ENCODE measurements at places on chromosomes 3 and 15.

- DNase-seq: no peak
Observed at GRCh38 chr3:196694202-196694638, 17.8 kb downstream of the CEP19 start.

- no peak for DNase-seq
Observed at GRCh38 chr3:54853573-54854404, 74.1 kb downstream of the LRTM1 start.

GRCh38 chr3:178231645-178232044 is 304.6 kb upstream of the KCNMB2 start:
- DNase-seq: no peak

DNA sequence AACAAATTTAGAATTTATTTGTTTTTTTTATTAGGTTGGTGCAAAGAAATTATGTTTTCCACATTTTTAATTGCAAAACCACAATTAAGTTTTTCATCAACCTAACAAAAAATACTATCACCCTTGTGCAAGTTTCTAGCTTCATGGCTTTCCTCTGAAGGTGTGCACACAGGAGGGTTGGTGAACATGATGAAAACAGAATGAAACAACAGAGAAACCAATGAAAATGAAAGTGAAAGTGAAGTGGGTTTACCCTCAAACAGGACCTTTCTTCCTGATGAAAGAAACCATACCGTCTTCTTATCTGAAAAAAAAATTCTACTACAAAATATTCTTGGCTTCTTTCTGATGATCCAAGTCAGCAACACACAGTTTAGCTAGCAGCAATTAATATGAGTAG is 71.9 kb upstream of the FEZF2 start:
- no peak for DNase-seq

DNA sequence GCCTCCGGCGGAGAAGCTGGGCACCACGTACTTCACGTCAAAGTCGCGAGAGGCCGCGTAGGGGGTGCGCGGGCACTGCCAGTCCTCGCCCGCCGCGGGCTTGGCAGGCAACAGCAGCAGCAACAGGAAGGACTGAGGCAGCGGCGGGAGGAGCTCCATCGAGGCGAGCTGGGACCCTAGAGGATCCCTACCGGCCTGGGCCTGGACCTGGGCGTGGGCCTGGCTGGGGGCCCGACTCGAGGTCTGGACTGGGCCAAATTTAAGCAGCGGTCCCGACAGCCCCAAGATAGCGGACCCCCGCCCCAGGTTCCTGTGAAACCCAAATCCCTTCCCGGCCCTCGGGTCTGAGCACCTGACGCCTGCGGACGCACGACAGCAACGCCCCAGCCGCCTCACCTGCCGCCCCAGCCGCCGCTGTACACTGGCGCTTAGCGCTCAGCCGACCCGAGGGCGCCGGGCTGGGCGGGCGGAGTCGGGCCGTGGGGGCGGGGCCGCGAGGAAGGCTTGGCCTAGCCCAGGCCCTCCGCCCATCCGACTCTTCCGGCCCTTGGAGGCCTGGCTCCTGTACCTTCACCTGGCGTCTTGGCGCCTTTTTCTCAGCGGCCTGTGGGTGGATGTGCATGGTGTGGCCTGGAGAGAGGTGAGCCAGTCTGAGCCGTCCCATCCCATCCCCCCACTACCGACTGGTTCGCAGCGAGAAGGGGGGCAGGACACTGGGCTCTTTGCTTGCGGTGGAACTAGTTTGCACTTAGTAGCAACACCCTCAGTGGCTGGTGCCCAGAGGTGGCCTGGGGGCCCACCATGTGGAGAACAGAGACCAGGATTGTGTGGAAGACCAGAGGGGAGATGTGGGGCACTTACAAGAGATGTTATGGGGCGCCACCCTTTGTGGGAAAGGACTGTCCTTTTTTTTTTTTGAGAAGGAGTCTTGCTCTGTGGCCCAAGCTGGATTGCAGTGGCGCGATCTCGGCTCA is at the start of gene MST1R:
Gene MST1R, minus strand, starts transcription at position 423 of the 974 bp plus-strand sequence. Its CDS starts 264 bp downstream, at position 159.
- peak; percentile 60 for DNase-seq

DNA sequence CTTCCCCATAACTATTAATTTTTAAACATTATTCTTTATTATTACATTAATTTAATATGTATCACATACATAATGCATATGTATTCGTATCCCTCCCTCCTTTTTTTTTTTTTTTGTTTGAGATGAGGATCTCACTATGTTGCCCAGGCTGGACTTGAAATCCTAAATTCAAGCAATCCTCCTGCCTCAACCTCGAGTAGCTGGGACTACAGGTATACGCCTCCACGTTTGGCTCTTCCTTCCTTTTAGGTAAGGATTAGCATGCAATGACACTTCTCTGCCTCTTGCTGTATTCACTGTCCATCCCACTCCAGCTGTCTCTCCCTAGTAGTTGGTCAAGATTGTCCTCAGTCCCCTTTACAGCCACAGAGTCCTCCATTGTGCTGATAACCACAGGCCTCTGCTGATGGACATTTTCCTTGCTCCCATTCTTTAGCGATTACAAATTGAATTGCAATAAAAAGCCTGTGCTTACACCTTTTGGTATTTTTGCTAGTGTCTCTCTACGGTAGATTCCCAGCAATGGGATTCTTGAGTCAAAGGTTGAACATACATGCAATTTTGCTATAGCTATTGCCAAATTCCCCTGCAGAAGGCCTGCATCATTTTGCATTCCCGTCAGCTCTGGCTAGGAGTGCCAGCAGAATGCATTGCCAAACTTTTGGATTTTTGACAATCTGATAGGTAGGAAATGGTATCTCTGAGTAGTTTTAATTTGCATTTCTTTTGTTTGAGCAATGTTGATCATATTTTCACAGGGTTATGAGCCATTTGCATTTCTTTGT is 156.6 kb downstream of the SMAD6 start:
- no peak for DNase-seq

DNA sequence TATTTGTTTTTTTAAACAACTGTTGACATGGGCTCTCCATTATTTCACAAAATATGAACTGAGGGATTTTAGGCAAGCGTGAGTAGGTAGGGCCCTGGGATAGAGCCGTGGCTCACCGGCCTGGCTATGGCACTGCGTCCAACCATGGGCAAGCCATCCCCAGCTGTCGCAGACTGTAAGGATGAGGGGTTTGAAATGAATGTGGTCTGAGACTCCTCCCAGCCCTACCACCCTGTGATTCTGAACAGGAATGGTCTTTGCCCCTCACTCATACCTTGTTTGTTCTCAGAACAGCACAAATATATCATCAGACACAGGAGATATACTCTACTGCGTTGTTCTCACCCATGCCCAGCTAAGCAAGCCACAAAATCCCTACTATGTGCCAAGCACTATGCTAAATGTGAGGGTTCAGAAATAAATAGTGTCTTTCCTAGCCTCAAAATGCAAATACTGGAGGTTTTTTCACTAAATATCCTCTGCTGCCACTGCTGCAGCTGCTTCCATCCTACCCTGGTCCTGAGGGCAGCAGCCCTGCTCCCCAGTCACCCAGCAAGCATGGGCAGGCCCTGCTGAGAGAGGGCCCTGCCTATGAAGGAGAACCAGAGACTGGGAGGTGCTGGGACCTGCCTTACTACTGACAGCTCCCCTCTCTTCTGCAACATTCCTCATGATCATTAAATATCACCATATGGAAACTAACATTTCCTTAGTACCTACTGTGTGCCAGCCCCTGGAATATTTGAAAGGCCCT is 102.8 kb downstream of the XXYLT1 start:
- no peak for DNase-seq

- DNase-seq: no peak
Observed at GRCh38 chr3:122298239-122298638, 26.8 kb upstream of the CSTA start.

DNA sequence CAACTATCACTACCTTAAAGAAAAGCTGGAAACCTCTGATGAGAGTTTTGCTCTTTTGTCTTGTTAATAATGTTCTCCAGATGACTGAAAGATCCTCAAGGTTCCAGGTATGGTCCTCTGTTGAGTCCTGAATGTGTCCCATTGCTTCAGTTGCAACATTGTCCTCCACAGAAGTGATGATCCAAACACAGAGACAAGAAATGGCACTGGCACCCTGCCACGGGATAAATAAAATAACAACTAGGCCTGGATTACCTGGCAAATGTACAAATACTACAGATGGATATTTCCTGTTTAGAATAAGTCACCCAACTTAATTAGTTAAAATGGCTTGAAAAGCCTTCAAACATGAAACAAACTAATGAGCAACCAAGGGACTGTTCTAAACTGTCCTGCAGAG is 58.3 kb downstream of the EIF3J start:
- DNase-seq: no peak

- DNase-seq: no peak
Observed at GRCh38 chr3:139202226-139202958, 141.4 kb upstream of the MRPS22 start.

All from stimulated activated CD8-positive, alpha-beta memory T cell treated with anti-CD3 and anti-CD28 coated beads, Interleukin-12 subunit alpha, Interleukin-12 subunit beta, amount 100 ng/mL, for 1 hour (primary cell).